ENCODE measurements at places on chromosomes 12 and 14.

- no peak for DNase-seq
Observed at GRCh38 chr14:36161776-36162175, 14.7 kb downstream of the PTCSC3 start.

DNA sequence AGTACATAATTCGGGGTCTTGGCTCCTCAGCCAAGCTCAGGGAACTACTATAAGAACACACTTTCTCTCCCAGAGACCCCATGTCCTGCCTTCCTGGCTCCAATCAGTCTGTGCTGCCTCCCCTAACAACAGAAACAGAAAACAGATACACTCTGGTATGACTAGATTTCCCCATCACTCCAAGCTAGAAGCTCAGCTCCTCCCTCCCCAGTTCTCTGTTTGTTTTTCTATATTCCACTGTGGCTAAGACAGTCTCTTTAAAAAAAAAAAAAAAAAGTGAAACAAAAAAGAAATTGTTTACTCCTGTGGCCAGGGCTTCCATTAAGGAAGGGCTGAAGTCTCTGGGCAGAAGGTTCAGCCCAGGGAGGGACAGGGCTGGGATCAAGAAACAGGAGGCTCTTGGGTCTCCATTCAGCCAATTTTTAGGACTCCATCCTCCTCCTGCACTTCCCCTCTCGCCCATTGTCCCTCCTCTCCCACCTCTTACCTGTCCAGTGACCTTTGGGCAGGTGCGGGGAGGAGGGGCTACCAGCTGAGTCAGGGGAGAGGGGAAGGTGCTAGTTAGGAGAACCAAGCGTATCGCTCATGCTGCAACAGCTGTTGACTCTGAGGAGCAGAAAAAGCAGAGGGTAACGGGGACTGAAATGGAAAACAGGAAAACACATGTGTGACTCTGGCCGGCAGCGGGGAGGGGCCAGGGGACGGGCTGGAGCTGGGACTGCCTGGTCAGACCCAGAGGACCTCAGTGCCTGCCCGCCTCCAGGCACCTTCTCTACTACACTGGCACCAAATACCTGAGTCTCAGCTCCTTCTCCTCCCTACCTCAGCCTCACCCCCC is 4.1 kb upstream of the SLC7A7 start:
- peak; percentile 66 for DNase-seq

DNA sequence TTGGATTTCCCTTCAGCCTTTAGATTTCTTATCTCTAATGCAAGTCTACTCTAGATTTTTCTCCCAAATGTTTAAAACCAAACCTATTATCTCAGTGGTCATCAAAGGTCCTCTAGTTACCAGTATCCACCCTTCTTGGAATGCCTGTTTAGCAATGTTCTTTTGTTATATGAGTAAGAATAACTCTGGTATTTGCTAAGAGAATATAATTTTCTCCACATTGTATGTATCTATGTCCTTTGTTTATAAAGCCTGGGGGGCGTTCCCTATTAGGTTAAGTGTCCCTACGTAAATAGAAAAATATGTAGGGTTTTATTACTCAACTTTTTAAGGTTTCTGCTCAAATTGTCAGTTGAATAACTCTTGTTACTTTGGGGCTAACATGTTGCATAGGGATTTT is 27.3 kb downstream of the PPM1A start:
- no peak for DNase-seq

DNA sequence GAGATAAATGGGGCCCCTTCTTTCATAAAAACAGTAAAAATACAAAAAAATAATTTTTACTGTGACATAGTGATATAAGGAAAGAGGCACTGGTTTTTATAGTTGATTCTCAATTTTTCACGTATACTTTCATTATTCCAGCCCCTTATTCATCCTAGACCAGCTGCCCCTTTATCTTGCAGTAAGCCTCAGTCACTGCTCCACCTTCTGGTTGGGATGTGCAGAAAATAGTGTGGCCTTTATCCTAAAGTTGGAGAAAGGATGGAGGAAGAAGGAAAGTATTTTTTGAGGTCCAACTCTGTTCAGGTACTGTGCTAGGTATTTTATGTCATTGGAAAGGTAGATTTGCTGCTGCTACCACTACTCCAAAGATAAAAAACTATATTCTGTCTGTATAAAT is 172.7 kb downstream of the ANO6 start:
- no peak for DNase-seq

DNA sequence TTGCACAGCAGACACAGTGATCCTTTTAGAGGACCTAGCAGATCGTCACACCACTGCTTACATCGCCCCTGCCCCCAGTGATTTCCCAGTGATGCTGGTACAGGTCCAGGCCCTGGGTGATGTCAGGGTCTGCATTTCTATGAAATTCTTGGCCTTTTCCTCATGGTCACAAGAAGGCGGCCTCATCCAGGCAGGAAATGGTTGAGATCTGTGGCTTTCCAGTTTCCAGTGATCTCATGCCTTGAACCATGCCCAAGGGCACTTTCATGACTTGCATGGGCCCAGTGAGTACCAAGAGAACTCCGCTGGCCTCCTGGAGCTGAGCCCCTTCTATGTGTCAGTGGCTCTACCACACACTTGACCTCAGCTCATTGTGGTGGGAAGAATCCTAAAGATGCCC is 41.9 kb upstream of the BDKRB2 start:
- no peak for DNase-seq

- peak; percentile 84 for DNase-seq
Observed at GRCh38 chr12:3250576-3250975, 173.4 kb downstream of the TSPAN9 start.

DNA sequence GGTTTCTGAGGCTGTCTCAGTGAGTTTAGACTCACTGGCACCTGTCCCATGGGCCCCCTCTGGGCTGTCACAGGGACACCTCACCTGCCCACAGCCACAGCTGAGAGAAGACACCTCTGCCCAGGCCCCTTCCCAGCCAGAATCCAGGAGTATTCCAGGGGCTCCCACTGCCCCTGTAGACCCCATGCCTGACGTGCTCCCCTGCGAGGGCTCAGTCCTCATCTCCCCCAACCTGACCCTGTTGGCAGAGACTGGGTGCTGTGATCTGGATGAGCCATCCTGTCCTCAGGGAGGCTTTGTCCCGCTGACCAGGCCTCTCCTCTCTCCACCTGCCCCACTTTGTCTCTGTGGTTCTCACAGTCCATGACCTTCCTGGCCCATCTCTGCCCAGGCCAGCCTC is 89.4 kb downstream of the DHRS2 start:
- DNase-seq: no peak

- no peak for DNase-seq
Observed at GRCh38 chr12:101959607-101960006, 82.2 kb downstream of the DRAM1 start.

GRCh38 chr12:62401631-62402030 is 65.0 kb upstream of the MON2 start:
- DNase-seq: no peak

GRCh38 chr14:88599326-88599725 is 36.5 kb downstream of the ZC3H14 start:
- DNase-seq: no peak

- no peak for DNase-seq
Observed at GRCh38 chr12:106091446-106091820, 47.3 kb downstream of the NUAK1 start.

DNA sequence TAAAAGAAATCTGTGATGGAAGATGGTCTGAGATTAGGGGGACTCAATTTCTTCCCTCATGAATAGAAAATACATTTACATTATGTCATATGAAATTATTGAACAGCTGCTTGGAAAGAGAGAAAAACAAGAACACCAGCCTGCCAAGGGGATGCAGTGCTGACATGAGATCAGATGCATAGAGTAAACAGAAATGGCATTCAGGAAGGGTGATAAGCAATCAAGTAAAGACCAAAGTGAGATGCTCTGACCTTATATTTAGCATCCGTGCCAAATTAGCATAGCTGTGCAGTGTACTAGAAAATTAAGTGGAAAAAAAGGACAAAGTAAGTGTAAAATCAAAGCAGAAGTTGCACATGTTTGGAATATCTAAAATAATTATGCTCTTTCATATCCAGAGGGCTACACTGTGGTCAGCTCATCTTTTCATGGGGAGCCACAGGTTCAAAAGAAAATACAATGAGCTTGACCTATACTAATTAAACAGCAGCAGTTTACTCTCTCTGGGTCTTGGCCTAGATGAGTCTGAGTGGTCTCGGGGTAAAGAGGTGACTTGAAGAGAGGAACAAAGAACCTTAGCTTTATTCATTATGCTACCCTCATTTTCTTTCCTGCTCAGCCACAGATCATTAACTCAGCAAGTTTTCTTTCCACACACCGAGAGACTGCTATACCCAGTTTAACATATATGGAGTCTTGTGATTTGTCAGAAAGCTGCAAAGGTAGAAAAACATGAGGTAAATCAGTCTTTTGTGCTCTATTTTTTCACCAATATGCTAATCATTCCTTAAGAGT is 359.4 kb upstream of the FOXG1 start:
- DNase-seq: no peak

DNA sequence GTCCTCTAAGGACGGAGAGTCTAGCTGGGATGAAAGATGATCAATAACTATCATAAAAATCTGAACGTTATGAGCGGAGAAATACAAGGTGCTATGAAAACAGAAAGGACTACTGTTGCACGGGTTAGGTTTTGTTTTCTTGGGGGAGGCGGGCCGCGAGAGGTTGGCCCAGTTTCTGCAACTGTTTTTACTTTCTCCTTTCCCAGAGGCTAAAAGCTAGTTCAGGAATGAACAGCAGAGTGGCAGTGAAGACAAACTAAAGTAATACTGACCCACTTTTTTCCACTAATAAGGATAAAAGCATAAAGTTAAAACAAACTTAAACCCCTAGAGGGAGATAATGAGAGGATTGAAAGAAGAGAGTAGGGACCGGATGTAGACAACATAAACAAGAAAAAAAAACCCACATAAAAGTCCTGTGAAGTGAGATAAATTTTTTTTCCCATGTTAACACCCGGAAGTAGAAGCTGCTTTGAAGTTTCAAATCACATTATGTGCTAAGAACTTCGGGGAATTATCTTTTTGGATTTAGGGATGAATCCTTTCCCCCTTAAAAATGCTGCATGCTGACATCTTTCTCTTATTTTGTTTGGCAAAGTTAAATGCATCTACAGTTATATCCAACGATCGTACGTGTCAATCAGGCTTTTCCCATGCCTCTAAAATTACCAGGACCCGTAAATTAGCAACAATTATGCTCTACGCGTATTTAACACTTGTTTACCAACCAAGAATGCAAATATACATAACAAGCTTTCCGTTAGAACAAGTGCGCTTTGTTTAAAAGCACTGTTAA is 1.0 kb upstream of the CDK17 start:
- no peak for DNase-seq

DNA sequence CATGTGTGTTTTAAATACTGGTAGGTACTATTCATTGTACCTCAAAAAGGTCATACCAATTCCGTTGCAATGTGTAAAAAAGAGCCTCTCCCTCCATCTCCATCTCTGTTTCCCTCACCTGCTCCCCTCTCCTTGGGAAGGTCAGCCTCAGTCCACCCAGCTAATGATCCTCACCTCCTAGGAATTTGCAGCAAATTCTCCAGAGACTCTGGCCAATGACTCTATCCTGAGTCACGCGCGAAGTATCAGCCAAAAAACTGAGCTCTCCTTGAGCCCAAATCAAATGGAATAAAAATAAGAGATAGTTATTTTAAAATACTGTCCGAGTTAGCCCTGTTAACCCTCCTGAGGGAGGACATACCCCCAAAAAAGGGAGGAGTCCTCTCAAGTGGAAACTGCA is 148.4 kb downstream of the DPF3 start:
- DNase-seq: no peak

DNA sequence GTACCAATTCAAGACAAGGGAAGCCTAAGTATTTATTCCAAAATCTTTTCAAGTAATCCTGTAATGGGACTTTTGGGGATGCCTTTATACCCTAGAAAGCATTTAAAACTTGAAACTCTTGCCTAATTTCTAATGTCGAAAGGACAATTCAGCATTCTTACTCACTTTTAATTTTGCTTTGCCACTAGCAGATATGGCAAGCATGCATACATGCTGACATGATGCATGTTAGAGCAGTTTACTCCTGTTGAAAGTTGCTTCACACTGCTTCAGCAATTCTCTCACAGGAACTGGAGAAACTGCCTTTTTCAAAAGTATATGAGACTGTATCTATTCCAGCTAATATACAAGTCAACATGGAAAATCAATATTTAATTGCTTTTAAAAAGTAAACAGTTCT is 79.9 kb downstream of the TAOK3 start:
- no peak for DNase-seq

- DNase-seq: no peak
Observed at GRCh38 chr14:94079891-94080620, 946 bp downstream of the DDX24 start.

DNA sequence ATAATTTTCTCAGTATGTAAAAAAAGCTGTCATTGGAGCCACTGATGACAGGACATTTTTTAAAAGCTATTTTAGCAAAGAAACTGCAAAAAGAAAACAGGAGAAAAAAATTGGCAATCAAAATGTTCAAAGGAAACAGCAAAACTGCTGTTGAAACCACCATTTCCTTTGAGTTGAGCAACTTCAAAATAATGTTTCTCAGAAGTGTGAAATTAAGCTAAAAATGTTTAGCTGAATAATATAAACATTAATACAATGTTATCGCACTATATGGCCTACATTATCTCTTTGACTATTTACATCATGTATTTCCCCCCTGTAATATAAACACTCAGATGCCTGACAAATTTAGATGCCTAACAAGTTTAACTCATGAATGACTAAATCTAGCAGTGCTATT is 23.4 kb upstream of the GLIPR1 start:
- no peak for DNase-seq

- DNase-seq: no peak
Observed at GRCh38 chr12:53564278-53564677, 57.0 kb upstream of the NPFF start.

DNA sequence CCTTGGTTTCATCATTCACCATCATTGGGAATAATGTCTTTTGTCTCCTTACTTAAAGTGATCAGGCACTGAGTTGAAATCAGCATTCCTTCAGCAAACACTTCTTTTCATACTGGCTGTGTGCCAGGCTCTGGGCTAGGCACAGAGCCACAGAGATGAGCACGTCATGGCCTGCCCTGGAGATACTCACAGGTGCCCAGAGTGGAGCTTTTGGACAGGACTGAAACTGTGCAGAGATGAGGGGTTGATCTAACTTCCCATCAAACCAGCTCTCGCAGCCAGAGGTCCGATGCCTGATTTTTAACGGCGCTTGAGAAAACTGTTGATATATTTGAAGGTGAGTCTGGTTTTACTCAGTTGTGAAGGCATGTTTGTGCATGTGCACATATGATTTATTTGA is 43.1 kb downstream of the CACNA1C start:
- no peak for DNase-seq

GRCh38 chr12:68334132-68334531 is 2.0 kb upstream of the MDM1 start:
- DNase-seq: no peak

GRCh38 chr12:22993609-22994315 is 368.8 kb downstream of the ETNK1 start:
- no peak for DNase-seq
